Occipital lobe (tissue), 3 donors: ENCODE measurements at places on chromosomes 11 and 22. TPM values are rescaled to one million over a fixed set of nuclear protein-coding genes. Genes with fewer than 3 reads are reported as not detected.

GRCh38 chr11:32829157-32829679 is 509 bp upstream of the PRRG4 start:
- DNase-seq = no peak

The GRIA4 gene
- 86.3 TPM for total RNA-seq

The F2 gene
- 0.16 TPM for total RNA-seq

The IGSF22 gene
- total RNA-seq = 0.16 TPM

- no peak for DNase-seq
Observed at GRCh38 chr11:63548178-63548577, 11.6 kb downstream of the PLAAT4 start.

GRCh38 chr22:38348751-38349496 is 31.7 kb upstream of the CSNK1E start:
- DNase-seq = no peak

The SLC22A12 gene
- not detected for total RNA-seq

GRCh38 chr11:72079819-72080325 is 470 bp downstream of the NUMA1 start:
- no peak for DNase-seq

GRCh38 chr11:48307760-48308386 is 1.9 kb downstream of the OR4S1 start:
- DNase-seq = peak; percentile 0

The VPREB1 gene
- not detected for total RNA-seq
